Stimulated activated CD4-positive, alpha-beta T cell treated with anti-CD3 and anti-CD28 coated beads, Interleukin-4, amount 100 ng/mL, for 24 hours (primary cell): ENCODE measurements at places on chromosomes 6 and 20.

- no peak for DNase-seq
Observed at GRCh38 chr6:107342144-107342543, 117.2 kb downstream of the PDSS2 start.

GRCh38 chr20:31826074-31826473 is 6.9 kb downstream of the MYLK2 start:
- no peak for DNase-seq

GRCh38 chr6:26043384-26044139 is 43.7 kb upstream of the HFE start:
- peak; percentile 66 for DNase-seq

DNA sequence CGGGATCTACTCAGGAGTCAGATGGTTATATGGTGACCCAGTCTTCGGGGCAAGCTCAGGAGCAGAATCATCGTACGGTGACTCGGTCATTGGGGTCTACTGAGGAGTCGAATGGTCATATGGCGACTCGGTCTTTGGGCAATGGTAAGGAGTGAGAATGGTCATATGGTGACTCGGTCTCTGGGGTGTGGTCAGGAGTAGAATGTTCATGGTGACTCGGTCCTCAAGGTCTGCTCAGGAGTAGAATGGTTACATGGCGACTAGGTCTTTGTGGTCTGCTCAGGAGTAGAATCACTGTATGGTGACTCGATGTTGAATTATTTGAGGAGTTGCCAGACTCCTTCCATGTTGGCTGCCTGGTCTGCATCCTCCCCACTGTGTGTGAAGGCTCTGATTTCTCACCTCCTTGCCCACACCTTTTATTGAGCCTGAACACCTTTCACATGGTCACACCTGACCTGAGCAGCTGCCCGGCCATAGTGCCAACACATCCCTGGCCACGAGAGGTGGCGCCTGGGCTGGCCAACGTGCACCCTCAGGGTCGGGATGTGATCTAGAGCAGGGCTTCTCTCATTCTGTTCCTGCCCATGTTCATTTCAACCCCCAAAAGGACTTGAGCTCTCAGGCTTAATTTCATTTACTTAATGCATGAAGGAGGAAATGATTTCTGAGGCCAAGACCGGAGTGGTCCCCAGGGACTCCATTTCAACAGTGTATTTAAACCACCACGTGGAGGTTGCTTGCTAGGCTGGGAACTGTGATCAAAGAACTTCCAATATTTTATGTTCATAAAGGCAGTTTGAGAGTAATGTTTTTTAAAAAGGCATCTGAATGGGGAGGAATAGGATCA is 119.5 kb downstream of the PHACTR3 start:
- DNase-seq, result no peak

GRCh38 chr20:35739294-35740163 is 2.5 kb downstream of the RBM39 start:
- DNase-seq, result no peak

GRCh38 chr6:156164701-156165452 is 612.3 kb upstream of the ARID1B start:
- DNase-seq, result no peak

DNA sequence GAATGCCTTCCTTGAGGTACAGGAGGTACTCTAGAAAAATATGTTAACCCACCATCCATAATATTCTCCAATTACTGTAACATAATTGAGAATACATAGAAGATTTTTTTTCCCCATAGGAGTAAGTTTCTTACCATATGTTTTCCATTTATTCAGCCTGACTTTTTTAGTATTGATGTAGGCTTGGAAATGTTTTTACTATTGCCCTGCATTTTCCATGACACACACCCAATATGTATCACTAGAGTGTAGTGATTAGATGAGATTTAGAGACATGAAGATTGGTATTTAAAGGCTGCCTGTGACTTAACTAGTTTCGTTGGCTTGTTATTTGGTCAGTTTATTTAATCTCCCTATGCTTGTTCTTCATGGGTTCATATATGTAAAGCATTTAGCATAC is 39.5 kb downstream of the KCNQ5 start:
- DNase-seq, result no peak

GRCh38 chr6:132499757-132500156 is 13.2 kb downstream of the STX7 start:
- no peak for DNase-seq

- no peak for DNase-seq
Observed at GRCh38 chr6:120945905-120946594, 388.2 kb downstream of the TBC1D32 start.

GRCh38 chr6:106444777-106445507 is 84.4 kb downstream of the CRYBG1 start:
- peak; percentile 16 for DNase-seq

GRCh38 chr20:39036011-39036410 is 73.9 kb downstream of the DHX35 start:
- no peak for DNase-seq

- DNase-seq, result no peak
Observed at GRCh38 chr20:21981597-21982344, 276.3 kb downstream of the PAX1 start.

GRCh38 chr20:4069751-4070150 is 54.4 kb upstream of the RNF24 start:
- no peak for DNase-seq

DNA sequence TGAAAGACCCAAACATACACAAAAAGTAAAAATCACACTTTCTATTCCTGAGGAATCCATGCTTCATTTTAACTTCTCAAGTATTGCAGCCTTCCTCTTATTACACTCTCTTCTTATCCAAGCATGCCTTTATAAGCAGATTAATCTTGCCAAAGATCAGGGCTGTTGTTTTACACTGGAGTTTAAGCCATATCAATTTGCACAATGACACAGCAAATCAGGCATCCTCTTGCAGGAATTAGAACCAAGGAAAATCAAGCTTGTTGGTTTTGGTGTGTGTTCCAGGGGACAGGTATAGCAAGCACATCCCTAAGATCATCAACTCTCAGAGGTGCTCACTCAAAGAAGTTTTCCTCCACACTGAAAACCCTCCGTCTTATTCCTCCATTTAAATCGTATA is 69.5 kb downstream of the CYP39A1 start:
- no peak for DNase-seq

DNA sequence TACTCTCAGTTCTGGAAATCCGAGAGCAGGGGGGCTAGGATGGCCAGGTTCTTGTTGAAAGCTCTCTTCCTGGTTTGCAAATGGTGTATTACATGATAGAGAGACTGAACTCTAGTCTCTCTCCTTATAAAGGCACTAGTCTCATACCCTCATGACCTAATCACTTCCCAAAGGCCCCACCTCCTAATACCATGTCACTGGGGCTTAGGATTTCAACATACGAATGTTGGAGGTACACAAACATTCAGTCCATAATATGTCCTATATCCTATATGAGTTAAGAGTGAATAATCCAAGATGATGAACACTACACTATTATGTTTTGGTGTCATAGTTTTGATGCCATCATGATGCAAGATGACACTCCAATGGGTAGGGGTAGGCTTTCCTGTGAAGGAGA is 20.0 kb upstream of the TXLNB start:
- DNase-seq, result no peak

DNA sequence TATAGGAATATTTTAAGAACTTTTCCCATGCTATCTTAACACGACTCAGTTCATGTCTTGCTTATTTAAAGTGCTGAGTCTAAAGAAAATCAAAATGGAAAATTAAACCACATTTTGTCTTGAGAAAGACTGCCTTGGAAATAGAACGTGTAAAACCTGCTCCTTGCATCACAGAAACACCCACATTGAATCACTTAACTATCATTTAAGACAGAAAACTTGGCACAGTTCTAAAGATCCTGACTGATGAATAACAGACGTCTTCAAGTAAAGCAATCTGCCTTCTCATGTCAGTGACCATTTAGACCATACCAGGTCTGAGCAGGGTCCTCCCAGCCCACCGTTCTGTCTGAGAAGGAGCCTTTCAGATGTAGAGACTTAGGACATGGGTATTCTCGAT is 7.4 kb downstream of the PERP start:
- DNase-seq, result no peak

- no peak for DNase-seq
Observed at GRCh38 chr6:68473433-68474210, 161.5 kb upstream of the ADGRB3 start.

GRCh38 chr6:78487401-78487800 is 379.9 kb upstream of the IRAK1BP1 start:
- no peak for DNase-seq

- no peak for DNase-seq
Observed at GRCh38 chr6:80769106-80769505, 662.6 kb downstream of the BCKDHB start.

- DNase-seq, result no peak
Observed at GRCh38 chr6:116797585-116797984, 31.3 kb downstream of the GPRC6A start.

DNA sequence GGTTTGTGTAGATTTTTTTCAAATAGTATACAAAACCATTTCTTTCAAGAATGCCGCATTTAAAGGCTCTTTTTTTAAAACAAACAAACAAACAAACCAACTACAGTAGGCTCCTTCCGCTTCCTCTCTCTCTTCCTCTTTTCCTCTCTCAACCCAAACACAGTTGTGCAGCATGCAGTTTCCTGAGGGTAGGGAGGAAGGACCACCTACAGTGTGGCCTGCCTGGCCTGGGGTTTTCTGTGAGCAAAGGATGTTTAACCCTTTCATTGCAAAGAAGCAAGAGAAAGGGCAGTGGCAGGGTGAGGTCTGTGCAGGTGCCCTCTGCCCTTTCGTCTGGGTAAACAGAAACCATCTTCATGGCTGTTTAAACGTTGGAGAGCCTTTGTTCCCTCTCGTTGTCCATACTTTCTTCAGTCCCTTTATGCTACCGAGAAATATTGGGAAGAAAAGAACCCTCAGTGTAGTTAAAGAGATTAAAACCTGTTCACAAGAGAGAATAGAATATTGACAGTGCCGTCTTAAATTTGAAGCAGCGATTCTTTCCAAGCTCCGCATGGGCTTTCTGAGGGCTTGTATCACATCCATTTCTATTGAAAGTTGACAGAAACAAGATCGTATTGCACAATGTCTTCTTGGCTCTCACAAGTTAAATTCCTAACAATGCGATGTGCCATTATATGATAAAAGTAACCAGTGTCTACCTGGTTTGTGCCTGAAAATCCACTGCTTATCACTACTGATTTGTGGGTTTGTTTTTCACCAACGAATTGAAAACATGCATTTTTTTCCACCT is 215.5 kb upstream of the SNX9 start:
- no peak for DNase-seq

GRCh38 chr6:138272533-138273315 is 54.4 kb upstream of the PBOV1 start:
- no peak for DNase-seq

DNA sequence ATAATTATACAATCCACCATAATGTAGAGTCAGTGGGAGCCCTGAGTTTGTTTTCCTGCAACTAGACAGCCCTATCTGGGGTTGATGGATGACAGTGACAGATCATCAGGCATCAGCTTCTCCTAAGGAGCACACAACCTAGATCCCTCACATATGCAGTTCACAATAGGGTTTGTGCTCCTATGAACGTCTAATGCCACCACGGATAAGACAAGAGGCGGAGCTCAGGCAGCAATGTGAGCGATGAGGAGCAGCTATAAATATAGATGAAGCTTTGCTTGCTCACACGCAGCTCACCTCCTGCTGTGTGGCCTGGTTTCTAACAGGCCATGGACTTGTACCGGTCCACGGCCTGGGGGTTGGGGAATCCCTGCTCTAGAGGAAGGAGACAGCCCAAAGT is 25.9 kb downstream of the EDEM2 start:
- DNase-seq, result no peak

GRCh38 chr20:24018796-24019195 is 30.2 kb upstream of the GGTLC1 start:
- no peak for DNase-seq

- no peak for DNase-seq
Observed at GRCh38 chr20:6940048-6940447, 172.6 kb downstream of the BMP2 start.

- DNase-seq, result no peak
Observed at GRCh38 chr6:165219629-165220028, 89.8 kb downstream of the C6orf118 start.

- no peak for DNase-seq
Observed at GRCh38 chr6:53727748-53728147, 62.2 kb upstream of the KLHL31 start.

DNA sequence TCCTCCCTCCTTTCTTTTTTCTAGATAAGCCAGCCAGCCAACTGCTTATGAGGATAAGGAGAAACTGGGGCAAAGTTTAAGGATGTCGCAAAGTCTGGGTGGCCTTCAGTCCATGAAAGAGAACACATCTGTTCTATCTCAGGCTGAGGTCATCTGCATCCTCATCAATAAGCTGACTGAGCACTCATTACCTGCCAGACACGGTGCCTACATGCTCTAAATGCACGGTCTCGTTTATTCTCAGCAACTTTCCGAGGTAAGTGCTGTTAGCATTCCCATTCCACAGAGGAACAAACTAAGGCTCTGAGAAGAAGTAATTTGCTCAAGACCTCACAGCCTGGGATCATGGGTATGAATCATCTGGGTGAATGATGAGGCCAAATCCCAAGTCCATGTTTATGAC is 133.1 kb downstream of the BCAS1 start:
- DNase-seq, result no peak

DNA sequence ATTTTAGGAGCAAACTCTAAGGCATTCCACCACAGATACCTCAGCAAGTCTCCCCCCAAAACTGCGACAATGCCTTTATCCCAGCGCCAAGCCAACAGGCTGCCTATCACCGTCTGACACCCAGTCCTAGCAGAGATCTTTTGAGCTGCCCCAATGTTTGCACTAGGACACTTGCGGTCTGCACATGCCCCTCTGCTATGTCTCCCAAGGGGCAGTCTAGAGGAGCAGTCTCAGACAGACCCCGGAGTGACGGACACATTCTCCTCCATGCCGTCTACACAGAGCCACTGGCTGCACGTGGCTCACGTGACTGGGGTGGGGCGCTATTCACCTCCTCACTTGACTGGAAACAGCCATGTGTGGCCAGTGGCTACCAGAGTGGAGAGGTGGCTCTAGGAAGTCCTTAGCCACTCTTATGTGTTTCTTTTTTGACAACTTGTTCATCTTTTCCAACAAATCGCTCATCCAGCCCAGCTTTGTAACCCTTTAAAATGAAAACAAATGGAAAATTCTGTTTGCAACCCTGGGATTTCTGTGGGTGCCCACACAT is 16.0 kb downstream of the DIDO1 start:
- DNase-seq, result no peak

DNA sequence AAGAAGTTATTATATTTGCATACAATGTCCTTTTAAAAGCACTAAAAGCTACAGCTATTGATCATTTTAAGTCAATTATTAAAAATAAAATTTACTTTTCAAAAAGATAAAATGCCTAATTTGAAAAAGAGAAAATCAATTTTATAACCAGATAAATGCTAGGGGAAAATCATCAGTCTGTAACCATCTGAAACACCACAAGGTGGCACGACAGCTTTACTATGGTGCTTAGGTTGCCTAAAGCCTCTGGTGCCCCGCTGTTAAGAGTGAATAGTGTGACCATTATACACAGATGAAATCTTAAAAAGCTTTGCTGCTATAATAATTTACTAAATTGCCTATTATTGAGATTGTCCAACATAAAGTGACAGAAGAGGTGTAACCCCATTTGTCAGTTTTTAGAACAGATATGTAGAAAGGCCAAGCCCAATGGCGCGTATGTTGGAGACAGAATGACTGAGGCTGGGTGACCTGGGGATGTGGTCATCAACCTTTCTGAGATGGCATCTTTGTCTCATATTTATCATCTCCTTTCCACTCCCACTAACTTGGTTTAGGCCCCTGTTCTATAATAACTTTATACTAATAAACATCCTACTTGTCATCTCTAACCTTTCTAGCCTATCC is 100.8 kb downstream of the MOXD1 start:
- peak; percentile 9 for DNase-seq

GRCh38 chr6:138557147-138557546 is 57.9 kb upstream of the NHSL1 start:
- no peak for DNase-seq
